Activated T-cell treated with anti-CD3 and anti-CD28 coated beads, Interleukin-2, amount 50 U/mL, for 72 hours (primary cell): ENCODE measurements at places on chromosomes 4 and X. TPM values are rescaled to one million over a fixed set of nuclear protein-coding genes. Genes with fewer than 3 reads are reported as not detected.

- no peaks in the 10 kb centered on the region for H3K36me3 ChIP-seq
- no peak overlapping the region for H3K4me3 ChIP-seq
- H3K27me3 ChIP-seq = no peaks in the 10 kb centered on the region
- H3K4me1 ChIP-seq = no peaks in the 10 kb centered on the region
- no peak for DNase-seq
Measured at GRCh38 chr4:61785761-61786160, 585.6 kb downstream of the ADGRL3 start.

The MFAP3L gene
- total RNA-seq = 1.7 TPM

The NAA11 gene
- not detected for total RNA-seq

DNA sequence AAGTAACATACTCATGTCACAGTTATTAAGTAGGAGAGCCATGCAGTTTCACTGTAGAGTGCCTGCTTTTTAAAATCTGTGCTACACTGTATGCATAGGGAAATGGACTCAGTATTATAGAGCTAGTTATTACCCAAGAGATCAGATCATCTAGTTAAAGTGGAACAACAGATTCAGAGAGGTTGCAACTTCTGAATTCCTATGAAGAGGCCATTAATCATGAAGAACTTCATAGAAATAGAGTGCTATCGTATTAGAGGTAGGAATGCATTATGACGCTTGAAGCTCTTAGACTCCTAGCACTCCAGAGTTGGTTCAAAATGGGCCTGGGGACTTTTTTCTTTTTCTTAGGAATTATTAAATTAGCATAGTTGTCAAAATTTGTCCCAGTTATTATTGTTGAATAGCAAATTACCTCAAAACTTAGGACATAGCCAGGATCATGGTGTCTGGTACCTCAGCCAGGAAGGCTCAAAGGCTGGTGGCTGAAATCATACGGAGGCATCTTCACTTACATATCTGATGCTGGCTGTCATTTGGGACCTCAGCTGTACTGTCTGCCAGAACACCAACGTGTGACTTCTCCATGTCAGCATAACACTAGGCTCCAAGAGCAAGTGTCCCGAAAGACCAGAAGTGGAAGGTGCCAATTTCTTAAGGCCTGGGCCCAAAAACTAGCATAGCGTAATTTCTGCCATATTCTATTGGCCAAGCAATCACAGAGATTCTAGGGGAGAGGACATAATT is 125.7 kb downstream of the STAG2 start:
- no peak overlapping the region for H3K4me3 ChIP-seq
- H3K4me1 ChIP-seq = peaks cover 17% of the 10 kb centered on the region
- DNase-seq = no peak
- no peaks in the 10 kb centered on the region for H3K27me3 ChIP-seq
- H3K36me3 ChIP-seq = peaks cover 16% of the 10 kb centered on the region
- peak overlapping the region; percentile 44 for H3K27ac ChIP-seq

- no peak for DNase-seq
- H3K4me1 ChIP-seq = no peaks in the 10 kb centered on the region
- H3K27me3 ChIP-seq = peaks cover 11% of the 10 kb centered on the region
- H3K27ac ChIP-seq = no peak overlapping the region
- no peak overlapping the region for H3K4me3 ChIP-seq
Measured at GRCh38 chrX:98141466-98141865, 1257.8 kb downstream of the RPA4 start.

The ZDHHC15 gene
- total RNA-seq = 0.44 TPM

- no peaks in the 10 kb centered on the region for H3K4me1 ChIP-seq
- no peak overlapping the region for H3K4me3 ChIP-seq
- no peaks in the 10 kb centered on the region for H3K36me3 ChIP-seq
- DNase-seq = no peak
- no peak overlapping the region for H3K27ac ChIP-seq
- peaks cover 13% of the 10 kb centered on the region for H3K27me3 ChIP-seq
Measured at GRCh38 chr4:123893011-123893981, 496.7 kb downstream of the SPRY1 start.

The NPY5R gene
- total RNA-seq = not detected

DNA sequence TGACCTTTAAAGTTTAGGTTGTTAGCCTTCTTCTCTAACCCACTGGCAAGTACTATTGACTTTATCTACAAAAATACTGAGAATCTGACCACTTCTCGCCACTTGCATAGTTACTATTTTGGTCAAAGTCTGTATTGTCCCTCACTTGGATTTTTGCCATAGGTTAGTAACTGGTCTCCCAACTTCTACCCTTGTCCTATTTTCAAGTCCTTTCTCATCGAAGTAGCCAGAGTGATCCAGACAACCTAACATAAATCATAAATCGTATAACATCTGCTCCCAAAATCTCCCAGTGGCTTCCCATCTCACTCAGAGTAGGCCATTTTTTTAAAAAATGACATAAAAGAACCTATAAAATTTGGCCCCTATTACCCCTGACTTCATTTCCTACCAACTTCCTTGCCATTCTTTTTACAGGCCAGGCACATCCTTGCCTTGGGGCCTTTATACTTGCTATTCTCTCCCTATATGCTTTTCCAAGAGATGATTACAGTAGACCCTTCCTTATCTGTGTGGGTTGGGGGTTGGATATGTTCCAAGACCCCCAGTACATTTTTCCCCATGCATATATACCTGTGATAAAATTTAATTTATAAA is 29.0 kb downstream of the WDFY3 start:
- DNase-seq = no peak
- no peaks in the 10 kb centered on the region for H3K4me1 ChIP-seq
- H3K27ac ChIP-seq = no peak overlapping the region

DNA sequence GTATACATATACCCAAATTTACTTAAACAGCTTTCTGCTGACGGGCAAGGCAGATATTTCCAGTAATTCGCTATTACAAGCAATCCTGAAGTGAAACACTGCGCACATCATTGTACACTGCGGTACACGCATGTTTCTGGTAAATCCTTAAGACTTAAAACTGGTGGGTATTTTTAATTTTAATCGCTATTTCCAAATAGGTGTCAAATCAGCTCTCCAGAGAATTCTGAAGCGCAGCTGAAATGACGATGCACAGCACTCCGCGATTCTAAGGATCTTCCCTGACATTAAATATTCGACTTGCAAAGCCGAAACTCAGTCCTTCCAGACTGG is 361 bp downstream of the TMEM128 start:
- H3K27ac ChIP-seq = peak overlapping the region; percentile 98
- H3K4me1 ChIP-seq = peaks cover 32% of the 10 kb centered on the region
- H3K4me3 ChIP-seq = peak overlapping the region; percentile 86
- no peaks in the 10 kb centered on the region for H3K27me3 ChIP-seq
- H3K36me3 ChIP-seq = peaks cover 18% of the 10 kb centered on the region

The KLHL34 gene
- 0.94 TPM for total RNA-seq

DNA sequence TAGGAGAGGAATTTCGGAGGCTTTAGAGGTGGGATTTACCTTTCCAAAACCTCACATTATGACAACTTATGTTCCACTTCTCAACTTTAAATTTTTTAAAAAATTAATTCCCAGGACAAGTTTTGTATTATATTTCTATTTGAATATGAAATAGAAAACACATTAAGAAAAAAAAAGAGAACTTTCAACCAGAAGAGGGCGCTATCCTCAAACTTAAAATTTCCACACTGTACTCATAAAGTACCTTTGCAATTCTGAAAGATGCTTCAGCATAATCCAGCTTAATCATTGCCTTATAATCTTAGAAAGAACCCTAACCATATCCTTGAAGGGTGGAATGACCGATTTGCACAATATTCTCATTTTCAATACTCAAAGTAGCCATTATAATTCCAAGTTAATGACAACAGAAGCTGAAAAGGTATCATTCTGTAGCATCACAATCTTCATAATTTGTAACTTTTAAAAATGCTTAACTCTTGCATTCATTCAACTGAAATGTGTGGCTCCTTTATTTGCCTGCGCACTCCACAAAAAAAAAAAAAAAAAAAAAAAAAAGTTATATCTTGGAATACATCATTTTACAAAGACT is 158.0 kb downstream of the KCNIP4 start:
- no peaks in the 10 kb centered on the region for H3K27me3 ChIP-seq
- no peak overlapping the region for H3K4me3 ChIP-seq
- no peak overlapping the region for H3K27ac ChIP-seq

The VSIG4 gene
- not detected for total RNA-seq

The XKRX gene
- 1.8 TPM for total RNA-seq

DNA sequence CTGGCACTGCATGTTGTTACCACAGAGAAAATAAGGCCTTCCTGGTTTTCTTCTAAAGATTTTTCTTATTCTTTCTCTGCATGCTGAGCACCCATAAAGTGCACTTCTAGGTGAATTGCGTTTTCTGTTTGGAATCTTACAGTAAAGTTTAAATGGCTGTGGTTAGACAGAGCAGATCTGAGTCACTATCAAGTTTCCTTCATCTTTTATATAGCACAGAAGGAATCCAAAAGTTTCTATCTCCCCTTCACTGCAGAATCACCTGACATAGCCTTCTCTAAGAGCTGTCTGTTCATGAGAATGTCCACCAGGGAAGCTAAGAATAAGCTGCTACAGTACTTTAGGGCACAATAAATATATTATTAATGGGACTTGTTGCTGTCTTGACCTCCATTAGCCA is 455.5 kb upstream of the FAM241A start:
- no peak for DNase-seq
- no peak overlapping the region for H3K27ac ChIP-seq
- no peaks in the 10 kb centered on the region for H3K4me1 ChIP-seq
- no peak overlapping the region for H3K4me3 ChIP-seq

DNA sequence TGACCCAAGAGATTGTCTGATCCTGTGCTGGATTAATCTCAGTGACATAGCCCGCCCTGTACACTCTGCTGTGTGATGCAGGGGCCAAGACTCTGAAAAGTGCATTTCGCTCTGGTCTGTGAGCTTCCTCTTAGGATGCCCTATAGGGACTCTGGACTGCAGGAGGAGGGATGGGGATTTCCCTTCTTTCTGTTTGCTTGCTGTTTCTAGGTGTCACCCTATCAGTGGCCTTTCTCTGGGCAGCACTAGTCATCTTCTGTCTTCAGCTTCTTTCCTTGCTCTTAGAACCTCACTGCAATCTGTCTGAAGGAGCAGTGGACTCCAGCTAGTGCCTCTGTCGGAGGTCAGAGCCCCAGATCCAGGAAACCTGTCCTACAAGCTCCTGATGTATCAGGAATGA is 34.5 kb upstream of the SCRG1 start:
- no peak for DNase-seq
- H3K27ac ChIP-seq = no peak overlapping the region
- H3K27me3 ChIP-seq = no peaks in the 10 kb centered on the region

DNA sequence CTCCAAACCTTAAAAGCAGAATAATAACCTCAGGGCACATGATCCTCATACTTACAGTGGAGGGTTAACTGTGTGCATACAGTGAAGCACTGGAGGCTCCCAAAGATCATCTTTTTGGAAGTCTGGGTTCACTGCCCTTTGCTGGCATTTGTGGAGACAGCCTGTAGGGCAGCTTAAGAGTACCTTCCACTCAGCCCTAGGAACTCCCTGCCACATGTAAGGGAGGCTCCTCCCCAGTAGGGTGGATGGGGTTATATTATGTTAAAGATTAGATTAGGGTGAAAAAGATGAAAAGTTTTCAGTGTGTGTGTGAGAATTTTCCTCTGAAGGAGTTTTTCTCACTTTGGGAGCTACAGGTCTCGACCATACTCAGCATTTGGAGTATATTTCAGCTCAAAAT is 388.4 kb downstream of the RAB28 start:
- no peak overlapping the region for H3K27ac ChIP-seq
- no peaks in the 10 kb centered on the region for H3K4me1 ChIP-seq
- H3K27me3 ChIP-seq = no peaks in the 10 kb centered on the region
- peaks cover 3% of the 10 kb centered on the region for H3K36me3 ChIP-seq
- no peak overlapping the region for H3K4me3 ChIP-seq

The TEC gene
- total RNA-seq = 2.2 TPM

The HSFX4 gene
- not detected for total RNA-seq

- H3K27me3 ChIP-seq = no peaks in the 10 kb centered on the region
- no peak overlapping the region for H3K27ac ChIP-seq
- H3K4me1 ChIP-seq = no peaks in the 10 kb centered on the region
- no peak overlapping the region for H3K4me3 ChIP-seq
- no peak for DNase-seq
- no peaks in the 10 kb centered on the region for H3K36me3 ChIP-seq
Measured at GRCh38 chr4:124431653-124432192, 280.8 kb downstream of the ANKRD50 start.

GRCh38 chr4:85783483-85783882 is 308.5 kb downstream of the ARHGAP24 start:
- no peak for DNase-seq
- H3K4me1 ChIP-seq = no peaks in the 10 kb centered on the region
- H3K27me3 ChIP-seq = no peaks in the 10 kb centered on the region
- H3K36me3 ChIP-seq = no peaks in the 10 kb centered on the region

The BEX5 gene
- 5.8 TPM for total RNA-seq

GRCh38 chr4:182085051-182085480 is 158.1 kb upstream of the TENM3 start:
- DNase-seq = no peak
- H3K4me1 ChIP-seq = no peaks in the 10 kb centered on the region
- H3K4me3 ChIP-seq = no peak overlapping the region
- no peaks in the 10 kb centered on the region for H3K27me3 ChIP-seq
- H3K27ac ChIP-seq = no peak overlapping the region
- H3K36me3 ChIP-seq = no peaks in the 10 kb centered on the region

DNA sequence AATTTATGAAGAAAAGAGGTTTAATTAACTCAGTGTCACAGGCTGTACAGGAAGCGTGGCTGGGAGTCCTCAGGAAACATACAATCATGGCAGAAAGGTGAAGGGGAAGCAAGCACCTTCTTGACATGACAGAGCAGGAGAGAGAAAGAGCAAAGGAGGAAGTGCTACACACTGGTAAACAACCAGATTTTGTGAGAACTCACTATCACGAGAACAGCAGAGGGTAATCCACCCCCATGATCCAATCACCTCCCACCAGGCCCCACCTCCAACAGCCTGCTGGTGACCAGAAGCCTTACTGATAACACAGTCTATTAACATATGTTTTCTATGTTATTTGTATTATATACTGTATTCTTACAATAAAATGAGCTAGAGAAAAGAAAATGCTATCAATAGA is 254.8 kb downstream of the PCDH10 start:
- no peak overlapping the region for H3K4me3 ChIP-seq
- H3K4me1 ChIP-seq = no peaks in the 10 kb centered on the region
- DNase-seq = no peak
- H3K27ac ChIP-seq = no peak overlapping the region
- H3K27me3 ChIP-seq = no peaks in the 10 kb centered on the region

DNA sequence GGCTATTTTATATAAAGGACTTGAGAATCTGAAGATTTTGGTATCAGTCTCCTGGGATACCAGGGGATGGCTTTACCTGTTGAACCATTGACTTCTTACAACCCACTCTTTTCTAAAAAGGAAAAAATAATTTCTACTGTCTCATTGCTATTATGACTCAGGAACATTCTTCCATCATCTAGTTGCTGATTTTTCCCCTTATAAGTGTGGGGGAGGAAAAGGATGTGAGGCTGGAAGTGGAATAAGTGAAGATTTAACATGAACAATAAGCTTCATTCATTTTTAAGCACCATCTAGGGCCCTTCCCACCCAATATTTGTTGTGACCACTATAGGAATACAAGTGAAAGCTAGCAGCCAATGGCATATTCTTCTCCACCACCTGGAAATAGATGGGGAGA is 10.6 kb upstream of the MND1 start:
- no peak overlapping the region for H3K4me3 ChIP-seq
- no peak for DNase-seq
- no peaks in the 10 kb centered on the region for H3K36me3 ChIP-seq
